CD4-positive, alpha-beta T cell treated with Interleukin-15 for 4 hours (primary cell): ENCODE measurements at places on chromosomes 1 and 21.

DNA sequence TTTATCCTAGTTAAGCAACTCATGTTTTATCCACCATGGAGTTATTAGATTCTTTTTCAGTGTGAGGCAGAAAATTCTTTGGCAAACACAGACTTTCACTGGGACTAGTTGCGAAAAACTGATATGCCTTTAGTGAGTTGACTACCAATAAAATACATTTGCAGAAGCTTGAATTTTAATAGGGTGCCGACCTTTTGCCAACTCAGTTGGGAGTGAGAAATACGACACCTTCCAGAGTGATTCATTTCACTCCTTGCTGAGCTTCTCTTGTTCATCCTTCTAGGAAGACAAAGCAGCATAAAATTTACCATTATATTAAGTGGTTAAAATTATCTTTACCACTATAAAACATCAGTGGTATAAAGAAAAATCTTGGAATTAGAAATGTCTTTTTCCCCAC, 1.2 kb upstream of the KRTAP23-1 start:
- DNase-seq = no peak

GRCh38 chr1:25944986-25945385, 38.8 kb upstream of the STMN1 start:
- DNase-seq = no peak

DNA sequence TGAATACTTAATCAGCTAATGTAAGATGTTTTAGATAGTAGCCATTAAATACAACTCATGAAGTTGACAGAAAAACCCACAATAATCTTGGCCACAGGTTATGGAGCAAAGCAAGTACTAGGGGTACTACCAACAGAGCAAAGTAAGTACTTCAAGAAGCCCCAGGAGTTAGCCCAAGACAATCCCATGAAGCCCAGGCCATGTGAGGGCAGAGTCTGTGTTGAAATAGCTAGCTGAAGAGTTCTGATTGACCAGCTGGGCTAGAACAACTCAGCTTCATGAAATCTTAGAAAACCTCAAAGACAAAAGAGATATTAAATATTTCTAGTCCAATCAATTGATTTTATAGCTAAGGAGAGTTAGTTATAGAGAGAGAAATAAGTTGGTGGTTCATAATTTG, 212.9 kb upstream of the HOOK1 start:
- DNase-seq = no peak

DNA sequence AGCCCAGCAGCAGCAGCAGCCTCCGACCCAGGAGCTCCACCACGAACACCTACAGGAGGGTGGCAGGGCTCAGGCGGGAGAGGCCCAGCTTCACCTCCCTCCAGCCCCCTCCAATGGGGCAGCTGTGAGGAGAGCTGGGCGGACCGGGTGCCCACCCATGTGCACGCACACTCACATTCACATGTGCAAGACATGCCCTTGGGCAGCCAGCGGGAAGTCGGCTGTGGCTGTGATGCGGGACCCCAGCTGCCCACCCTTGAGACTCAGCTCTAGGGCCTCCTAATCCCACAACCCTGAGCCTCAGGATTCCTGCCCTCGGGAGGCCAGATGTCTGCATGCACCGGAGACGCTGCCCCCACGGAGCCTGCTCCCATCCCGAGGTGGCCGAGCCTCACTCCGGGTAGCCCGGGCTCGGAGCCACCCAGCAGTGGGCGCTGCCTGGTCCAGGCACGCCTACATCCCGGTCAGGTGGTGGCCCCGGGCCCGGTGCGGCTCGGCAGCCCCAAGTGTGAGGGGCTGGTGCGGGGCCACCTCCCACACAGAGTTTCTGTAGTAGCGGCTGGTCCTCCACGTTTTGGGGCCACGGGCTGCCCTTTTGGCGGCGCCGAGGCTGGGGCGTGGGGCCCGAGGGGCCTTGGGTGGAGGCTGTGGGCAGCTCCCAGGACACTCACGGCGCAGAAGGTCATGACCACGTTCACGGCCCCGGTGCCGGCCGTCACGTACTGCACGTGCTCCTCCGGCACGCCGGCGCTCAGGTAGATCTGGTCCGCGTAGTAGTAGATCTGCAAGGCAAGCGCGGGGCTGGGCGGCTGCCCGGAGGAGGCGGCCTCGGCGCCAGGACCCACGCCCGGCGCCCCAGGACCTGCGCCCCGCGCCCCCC, 12.9 kb upstream of the SLC2A7 start:
- DNase-seq = no peak

- DNase-seq = no peak
These were observed 5.9 kb upstream of the STUM start for GRCh38 chr1:226542623-226543103.
